ENCODE measurements at places on chromosomes 2 and 18.

- no peak for DNase-seq
Measured at GRCh38 chr18:57630754-57631595, 9.3 kb upstream of the NARS1 start.

DNA sequence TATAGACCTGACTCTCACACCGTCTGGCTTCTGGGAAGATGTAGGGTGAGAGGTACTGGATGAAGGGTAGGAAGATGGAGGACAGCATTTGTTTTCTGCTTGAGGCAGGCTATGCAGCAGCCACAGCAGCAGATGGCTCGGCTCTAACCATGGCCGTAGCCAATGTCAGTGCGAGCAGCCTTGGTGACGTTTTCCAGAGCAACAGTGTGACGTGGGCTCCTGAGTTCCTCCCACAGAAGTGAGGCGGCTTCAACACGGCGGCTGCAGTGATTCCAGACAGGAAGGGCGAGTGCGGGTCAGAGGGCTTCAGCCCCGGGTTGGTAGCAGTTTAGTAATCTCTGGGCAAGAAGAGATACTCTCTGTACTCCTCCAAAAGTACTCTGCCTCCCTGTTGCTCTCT lies 133.0 kb upstream of the MYT1L start:
- no peak for DNase-seq

GRCh38 chr2:39468579-39469451 lies 31.7 kb upstream of the MAP4K3 start:
- DNase-seq = no peak

GRCh38 chr18:31610286-31611205 lies 18.9 kb downstream of the TTR start:
- no peak for DNase-seq

DNA sequence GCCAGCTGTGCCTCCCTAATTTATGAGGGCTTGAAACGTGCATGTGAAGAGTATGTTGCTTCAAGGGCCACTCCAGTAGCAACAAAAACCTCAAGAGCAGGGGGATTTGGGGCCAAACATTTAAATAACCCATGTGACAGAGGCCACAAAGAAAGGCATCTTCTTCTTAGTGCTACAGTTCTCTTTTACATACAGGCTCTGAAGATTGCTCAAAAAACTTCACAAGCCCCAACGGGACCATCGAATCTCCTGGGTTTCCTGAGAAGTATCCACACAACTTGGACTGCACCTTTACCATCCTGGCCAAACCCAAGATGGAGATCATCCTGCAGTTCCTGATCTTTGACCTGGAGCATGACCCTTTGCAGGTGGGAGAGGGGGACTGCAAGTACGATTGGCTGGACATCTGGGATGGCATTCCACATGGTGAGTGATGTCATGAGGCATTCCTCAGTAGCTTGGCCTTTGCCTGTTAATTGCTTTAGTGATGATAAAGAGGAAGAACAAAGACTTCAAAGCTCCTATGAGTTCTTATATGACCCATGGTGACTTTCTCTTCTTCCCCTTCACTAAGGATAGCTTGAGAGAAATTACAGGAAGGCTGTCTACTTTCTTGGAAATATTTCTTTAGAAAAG lies 40.1 kb downstream of the NRP2 start:
- no peak for DNase-seq

DNA sequence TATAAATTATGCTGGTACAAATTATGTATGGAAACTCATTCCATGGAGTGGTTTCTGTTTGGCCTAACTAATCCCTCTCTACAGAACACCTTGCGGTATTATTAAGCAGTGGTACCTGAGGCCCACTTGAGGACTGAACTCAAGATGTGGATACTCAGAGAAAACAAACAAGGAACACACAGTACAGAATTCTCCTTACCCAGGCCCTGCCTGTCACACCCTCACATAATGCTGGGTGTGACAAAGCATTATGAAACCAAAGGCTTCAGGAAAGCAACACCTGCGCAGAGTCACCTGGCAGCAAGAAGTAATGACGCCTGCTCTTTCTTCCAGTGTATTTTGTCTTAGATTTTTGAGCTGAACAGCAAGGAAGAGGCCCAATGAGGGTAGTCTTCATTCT lies 264.7 kb downstream of the PAX3 start:
- no peak for DNase-seq

DNA sequence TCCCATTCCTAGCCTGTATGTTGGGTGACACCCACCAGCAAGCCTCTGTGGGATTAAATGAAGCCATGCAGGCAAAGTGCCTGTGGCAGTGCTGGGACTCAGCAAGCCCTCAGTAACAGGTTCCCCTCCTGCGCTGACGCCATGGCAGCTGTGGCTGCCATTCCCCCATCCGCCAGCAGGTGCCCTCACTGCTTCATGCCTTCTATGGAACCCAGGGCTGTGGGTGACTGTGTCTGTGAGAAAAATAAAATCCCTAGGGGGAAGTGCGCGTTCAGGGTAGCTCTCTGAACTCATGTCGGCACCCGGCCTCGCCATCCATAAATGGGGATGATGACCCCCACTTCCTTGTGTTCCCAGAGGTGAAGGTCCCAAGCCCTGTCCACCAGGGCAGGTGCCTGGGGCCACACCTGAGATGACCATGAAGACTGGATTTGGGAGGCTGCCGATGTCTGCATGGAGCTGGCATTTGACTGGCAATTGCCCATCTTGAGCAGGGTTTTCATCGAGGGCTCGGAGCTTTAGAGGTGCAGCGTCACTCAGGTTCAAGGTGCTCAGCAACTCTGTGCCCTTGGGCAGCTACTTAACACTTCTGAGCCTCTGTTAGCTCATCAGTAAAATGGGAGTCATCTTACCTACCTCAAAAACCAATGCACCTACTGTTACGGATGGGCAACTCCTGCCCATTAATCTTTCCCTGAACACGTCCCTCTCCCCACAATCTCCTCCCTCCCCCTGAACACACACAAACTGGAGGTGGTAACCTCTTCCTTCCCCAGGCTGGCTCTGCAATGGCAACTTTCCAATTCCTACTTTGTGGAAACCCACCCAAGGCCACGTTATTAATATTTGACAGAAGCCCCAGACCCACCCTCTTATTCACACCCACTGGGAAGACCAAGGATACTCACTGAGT lies 2.9 kb upstream of the MAL start:
- DNase-seq = peak; percentile 71

DNA sequence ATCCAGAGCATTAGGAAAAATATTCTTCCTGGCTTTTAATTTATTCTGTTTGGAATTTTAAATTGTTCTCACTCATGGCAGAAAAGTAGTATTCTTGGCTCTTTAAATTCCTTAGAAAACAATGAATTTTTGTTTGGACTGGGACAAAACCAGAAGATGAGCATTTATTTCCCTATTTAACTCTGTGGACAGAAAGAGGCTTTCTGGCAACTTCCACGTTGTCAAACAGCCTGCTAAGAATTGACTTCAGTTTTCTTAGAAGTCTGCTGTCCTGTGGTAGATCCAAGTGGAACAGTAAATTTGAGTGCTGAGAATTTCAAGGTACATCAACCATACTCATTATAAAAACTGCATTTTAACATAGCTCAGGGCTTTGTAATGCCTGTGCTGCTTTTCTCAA lies 83.8 kb downstream of the MGAT5 start:
- DNase-seq = no peak

DNA sequence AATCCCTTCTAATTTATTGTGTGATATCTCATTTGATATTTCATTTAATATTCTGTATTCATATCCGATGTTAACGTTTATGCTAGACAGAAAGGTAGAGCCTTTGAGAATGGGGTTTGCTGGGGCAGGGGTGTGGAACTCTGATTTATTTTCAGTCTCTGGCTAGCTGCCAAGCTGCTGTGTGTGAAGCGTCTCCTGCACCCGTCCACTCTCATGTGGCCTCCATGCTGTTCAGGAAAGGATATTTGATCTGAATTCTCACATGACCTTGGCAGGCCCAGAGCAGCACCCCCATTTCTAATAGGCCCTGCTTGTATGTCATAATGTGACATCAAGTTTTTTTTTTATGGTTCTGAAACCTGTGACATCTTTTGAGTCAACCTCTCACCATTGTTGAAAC lies 1.6 kb downstream of the IL1R1 start:
- DNase-seq = no peak

- DNase-seq = no peak
Measured at GRCh38 chr18:1103537-1103936, 198.9 kb downstream of the ADCYAP1 start.

DNA sequence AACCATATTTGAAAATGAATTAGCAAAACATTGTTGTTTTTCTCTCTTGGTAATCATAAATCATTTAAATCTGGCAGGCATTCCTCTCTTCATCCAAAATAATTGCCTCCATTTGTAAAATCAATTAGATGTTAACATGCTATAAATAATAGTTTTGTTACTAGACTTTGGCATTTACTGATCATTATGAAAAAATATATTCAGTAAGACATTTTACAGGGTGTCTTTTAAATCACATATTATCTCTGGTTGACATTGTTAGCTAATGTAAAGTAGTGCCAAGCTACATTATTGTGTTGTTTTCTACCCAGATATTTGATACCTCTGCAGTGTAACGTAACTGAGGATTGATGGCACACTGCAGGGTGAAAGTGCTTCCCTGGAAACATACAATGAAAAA lies 31.8 kb upstream of the DLX1 start:
- DNase-seq = no peak

- DNase-seq = no peak
Measured at GRCh38 chr18:44771572-44771955, 90.9 kb downstream of the SETBP1 start.

DNA sequence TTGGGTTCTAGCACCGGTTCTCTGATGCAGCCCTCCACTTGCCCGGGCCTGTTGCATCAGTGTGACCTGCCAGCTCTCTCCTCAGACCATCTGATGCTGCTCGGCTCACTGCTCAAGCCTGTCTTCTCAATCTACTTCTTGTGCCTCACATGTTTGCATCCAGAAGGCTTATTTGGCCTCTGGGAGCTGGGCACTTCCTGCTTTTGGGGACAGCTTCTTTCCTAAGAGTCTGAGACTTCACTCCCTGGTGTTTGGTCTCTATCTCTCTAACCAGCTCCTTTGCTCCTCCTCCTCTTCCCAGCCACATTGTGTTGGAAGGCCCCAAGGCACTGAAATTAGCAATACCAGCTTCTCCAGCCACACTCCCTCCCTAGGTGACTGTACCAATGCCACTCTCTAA lies 212.8 kb downstream of the CDCA7 start:
- DNase-seq = no peak

- no peak for DNase-seq
Measured at GRCh38 chr18:32308493-32309120, 118.8 kb downstream of the MEP1B start.

GRCh38 chr18:50722311-50722710 lies 97.5 kb downstream of the MRO start:
- DNase-seq = no peak

DNA sequence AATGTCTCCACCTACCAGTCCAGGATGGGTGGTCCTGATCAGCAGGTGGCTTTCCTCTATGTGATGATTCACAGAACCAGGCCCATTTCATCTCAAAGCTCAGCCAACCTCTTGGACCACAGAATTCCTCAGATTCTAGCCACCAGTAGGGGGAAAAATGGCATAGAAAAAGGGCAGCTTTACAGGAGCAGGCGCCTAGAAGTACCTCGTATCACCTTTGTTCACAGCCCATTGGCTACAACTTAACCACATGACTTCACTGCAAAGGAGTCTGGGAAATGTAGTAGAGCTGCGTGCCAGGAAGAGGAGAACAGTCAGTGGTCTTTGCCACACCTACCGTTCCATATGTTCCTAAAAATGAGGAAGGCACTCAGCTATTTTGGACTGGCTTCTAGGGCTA lies 62.8 kb upstream of the DTNA start:
- DNase-seq = no peak

DNA sequence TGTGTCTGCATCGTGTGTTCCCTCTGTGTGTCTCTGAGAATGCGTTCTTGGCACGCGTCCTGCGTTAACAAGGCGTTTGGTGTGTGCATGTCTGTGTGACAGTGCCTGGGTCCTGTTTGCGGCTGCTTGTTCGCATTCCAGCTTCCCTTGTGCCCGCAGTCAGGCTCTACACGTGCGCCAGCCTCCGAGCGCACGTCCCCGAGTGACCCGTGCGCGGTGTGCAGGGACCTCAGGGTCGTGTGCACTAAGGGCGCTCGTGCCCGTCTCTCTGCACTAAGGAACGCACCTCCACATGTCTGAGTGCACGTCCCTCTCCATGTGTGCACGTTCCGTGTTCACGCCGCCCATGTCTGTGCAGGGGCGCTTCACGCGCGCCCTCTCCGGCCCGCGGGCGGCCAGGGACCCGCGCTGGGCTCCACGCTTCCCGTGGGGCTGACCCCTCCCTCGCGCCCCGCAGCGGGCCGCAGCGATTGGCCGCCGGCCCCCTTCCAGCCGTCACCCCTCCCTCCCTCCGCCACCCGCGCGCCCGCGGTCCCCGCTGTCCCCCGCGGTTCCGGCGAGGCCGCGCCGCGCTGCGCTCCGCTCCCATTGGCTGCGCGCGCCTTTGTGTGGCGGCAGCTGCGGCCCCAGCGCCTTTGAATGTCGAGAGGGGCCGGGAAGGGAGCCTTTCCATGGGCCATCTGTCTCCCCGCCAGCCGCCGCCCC lies 229.4 kb downstream of the HAUS1 start:
- DNase-seq = no peak

- DNase-seq = no peak
Measured at GRCh38 chr18:28350821-28351220, 173.9 kb upstream of the CDH2 start.

DNA sequence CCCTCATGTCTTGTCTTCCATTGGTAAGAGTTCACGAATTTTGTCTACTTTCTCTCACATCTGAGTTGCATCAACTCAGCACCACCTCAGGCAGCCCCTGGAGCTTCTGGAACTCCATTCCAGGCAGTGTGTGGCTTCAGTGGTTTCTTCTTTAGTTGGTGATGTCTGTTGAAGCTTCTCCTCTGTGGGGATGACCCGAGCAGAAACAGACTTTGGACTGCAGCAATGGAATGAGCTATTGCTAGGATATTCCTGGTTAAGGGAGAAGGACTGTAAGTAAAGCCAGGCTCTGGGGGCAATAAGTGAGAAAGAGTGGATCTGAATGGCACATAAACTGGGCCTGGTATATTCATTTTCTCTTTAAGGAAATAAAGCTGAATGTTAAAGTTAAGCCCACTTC lies 32.3 kb upstream of the STAT4 start:
- DNase-seq = no peak

DNA sequence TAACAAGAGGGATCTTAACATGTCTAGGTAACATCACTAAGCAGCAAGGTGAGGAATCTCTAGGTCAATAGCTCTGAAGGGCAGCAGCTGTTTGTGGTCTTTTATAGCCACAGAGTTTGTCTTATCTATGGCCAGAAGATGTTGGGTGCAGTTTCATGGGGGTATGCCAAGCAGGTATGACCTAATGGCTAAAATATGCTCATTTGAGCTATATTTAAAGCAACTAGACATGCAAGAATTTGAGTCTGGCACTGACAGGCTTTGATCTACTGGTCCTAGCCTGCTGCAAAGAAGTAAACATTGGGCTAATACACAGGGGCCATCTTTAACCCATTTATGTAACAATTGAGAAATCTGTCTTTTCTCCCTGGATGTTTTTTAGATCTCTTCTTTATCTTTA lies 13.9 kb upstream of the UGP2 start:
- DNase-seq = no peak

DNA sequence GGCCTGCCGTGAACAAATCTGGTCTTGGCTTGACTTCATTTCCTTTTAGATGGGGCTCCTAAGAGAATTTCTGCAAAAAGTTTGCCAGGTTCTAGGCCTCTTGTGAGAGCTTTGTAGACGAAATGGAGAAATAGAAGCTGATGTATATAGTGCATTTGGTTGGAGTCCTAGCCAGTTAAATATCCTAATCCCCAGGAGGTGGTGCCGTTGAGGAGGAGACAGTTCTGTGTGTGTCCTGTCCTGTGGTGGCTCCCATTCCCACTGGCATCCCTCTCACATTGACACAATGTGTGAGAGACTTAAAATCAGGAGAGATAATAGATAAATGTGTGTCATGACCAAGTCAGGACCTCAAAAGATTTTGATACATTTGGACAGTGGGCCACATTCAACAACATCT lies 34.6 kb upstream of the DNER start:
- DNase-seq = no peak

Measured in stimulated activated CD8-positive, alpha-beta memory T cell treated with anti-CD3 and anti-CD28 coated beads, Interleukin-15, amount 100 ng/mL, for 24 hours (primary cell).